ENCODE measurements at places on chromosomes 2 and 18.
A peak's percentile ranks its signal among the peaks of the same experiment; 100 is the strongest.

GRCh38 chr2:61423714-61424113, 47.2 kb downstream of the USP34 start:
- no peak for DNase-seq

GRCh38 chr18:68714366-68714711, 569 bp downstream of the TMX3 start:
- no peak for DNase-seq

DNA sequence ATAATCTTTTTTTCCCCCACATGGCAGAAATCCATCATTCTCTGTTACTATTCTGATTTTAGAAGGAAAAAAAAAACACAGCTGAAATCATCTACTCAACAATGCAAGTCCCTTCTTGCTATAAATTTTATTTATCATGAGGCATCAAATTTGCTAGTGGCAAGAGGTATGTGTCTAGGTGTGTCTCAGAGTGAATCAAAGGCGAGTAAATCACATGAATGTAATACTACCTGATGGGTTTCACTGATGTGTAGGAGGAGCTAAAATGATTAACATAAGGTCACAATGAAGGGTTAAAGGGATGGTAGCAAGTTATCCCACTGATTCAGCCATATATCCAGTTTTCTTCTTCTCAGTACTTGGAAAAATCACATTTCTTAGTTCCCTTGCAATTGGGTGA, 24.5 kb upstream of the PELI1 start:
- DNase-seq: no peak

GRCh38 chr2:217277646-217278398, 418.0 kb upstream of the TNP1 start:
- peak; percentile 81 for DNase-seq

DNA sequence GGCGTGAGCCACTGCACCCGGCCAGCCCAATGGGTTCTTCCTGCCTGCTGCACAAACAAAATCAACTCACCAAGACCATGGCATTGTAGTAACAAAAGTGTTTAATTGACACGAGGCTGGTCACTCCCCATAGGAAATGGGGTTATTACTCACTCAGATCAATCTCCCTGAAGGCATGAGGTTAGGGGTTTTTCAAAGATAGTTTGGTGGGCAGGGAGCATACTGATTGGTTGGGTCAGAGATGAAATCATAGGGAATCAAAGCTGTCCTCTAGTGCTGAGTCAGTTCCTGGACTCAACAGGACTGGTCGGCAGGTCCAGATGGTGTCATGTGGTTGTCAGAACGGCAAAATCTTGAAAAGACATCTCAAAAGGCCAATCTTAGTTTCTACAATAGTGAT, 122.1 kb downstream of the TMEM17 start:
- DNase-seq: no peak

- peak; percentile 73 for DNase-seq
These were observed 37.8 kb upstream of the CCDC150 start for GRCh38 chr2:196601430-196602306.

GRCh38 chr2:239778861-239779558, 246.1 kb downstream of the NDUFA10 start:
- no peak for DNase-seq

GRCh38 chr2:159807183-159808031, 9.4 kb upstream of the CD302 start:
- DNase-seq: peak; percentile 24

DNA sequence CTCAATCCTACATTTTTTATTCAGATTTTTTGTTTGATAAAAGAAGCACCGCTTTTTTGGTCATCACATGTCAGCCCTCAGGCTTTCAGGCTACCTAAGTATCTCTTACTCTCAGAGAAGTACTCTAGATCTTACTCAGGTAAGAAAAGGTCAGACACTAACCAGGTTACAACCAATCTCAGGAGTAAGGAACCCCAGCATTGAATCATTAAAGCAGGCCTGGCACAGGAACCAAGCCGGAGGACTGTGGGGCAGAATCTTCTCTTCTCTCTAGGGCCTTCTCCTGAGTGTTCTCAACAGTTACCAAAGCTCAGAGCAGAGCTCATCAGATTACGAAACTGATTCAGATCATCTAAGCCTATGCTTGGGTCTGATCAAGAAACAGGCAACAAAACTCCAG, 28.2 kb downstream of the RBMS1 start:
- DNase-seq: no peak

DNA sequence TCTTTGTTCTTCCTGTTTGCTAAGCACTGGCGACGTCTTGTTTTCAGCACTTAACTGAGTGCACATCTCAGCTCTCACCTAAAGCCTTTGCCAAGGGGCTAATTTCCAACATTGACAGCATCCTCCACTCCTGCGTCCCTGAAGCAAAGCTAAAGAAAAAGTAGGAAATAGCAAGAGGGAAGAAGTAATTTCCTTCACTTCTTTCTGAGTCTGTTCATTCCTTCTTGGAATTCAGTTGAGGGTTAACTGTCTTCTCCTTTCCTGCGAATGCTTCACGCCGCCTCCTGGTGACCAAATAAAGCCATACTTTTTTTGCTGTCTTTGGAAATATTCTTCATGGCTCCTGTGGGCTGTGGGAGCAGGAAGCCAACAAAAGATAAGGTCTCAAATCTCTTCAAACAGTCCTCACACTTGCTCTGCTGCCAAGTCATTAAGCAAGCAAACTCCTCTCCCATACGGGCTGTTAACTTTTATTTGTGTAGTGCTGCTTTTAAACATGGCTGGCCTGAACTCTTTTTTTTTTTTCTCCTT, 100.9 kb downstream of the DPP10 start:
- DNase-seq: no peak

GRCh38 chr2:152402780-152403759, 68.1 kb downstream of the FMNL2 start:
- DNase-seq: no peak

GRCh38 chr2:133411857-133412256, 156.4 kb downstream of the NCKAP5 start:
- no peak for DNase-seq

GRCh38 chr2:233079473-233079877, 19.3 kb downstream of the INPP5D start:
- no peak for DNase-seq

GRCh38 chr2:217853301-217853881, 149.4 kb downstream of the TNS1 start:
- DNase-seq: no peak

DNA sequence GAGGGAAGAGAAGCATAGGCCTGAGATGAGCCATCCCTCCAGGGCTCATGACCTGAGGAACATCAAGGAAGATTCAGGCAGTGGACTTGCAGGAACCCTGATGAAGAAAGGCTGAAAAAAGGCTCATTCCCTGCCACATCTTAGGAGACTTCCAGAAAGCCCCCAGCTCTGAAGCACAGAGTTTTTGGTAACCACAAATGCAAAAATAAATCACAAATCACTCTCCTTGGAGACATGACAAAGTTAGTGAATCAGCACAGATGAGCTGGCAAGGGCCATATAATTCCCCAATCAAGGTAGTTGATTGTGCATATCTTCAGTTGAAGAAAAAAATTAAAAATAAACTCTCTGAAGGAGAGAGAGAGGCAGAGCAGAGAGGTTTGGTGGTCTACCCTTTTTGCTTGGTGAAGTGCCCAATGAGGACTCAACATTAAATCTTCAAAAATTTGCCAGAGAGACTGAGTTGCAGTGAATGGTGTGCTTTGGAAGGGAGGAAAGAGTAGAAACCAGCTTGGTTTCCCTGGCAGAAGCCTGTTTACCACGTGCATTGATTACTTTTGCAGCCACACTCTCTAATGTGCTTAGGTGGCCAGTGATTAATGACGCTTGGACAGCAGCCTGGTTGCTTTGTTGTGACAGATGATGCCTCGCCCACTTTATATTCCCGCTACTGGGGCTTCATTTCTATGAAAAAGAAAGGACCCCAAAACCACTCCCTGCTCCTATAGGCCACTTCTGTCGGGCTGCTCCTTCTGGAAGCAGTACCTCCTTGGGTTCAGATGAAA, 257.4 kb upstream of the SLC14A2 start:
- DNase-seq: no peak

GRCh38 chr2:196702641-196703040, 63.1 kb downstream of the CCDC150 start:
- peak; percentile 38 for DNase-seq

- no peak for DNase-seq
These were observed 256.5 kb downstream of the TPGS2 start for GRCh38 chr18:36572135-36572856.

GRCh38 chr2:77862120-77862519, 339.9 kb upstream of the LRRTM4 start:
- DNase-seq: no peak

DNA sequence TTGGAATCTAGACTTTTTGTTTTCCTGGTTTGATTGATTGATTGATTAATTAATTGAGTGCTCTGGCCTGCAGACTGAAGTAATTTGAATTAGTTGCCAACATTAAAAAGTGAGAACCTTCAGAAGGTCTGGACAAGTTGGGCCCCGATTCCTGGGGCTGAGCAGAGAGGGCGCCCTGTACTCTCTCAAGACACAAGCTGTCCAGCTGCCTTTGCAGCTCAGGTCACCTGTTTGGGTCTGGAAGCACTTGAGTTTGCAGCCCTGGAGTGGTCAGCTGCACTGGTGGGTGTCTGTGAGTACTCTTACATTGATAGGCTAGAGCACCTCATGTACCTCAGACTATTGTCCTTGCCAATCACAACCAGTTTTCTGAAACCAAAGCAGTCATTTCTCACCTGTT, 22.7 kb upstream of the CELF4 start:
- DNase-seq: no peak

- DNase-seq: no peak
These were observed 419.3 kb downstream of the SPAG16 start for GRCh38 chr2:213703406-213704098.

- no peak for DNase-seq
These were observed 218.1 kb upstream of the TNP1 start for GRCh38 chr2:217077831-217078407.

- DNase-seq: no peak
These were observed 104.7 kb upstream of the FAM117B start for GRCh38 chr2:202530038-202530437.

- DNase-seq: no peak
These were observed 349.4 kb upstream of the POU3F3 start for GRCh38 chr2:104504331-104505073.

- DNase-seq: no peak
These were observed 427.5 kb upstream of the TRIB2 start for GRCh38 chr2:12289120-12289802.

DNA sequence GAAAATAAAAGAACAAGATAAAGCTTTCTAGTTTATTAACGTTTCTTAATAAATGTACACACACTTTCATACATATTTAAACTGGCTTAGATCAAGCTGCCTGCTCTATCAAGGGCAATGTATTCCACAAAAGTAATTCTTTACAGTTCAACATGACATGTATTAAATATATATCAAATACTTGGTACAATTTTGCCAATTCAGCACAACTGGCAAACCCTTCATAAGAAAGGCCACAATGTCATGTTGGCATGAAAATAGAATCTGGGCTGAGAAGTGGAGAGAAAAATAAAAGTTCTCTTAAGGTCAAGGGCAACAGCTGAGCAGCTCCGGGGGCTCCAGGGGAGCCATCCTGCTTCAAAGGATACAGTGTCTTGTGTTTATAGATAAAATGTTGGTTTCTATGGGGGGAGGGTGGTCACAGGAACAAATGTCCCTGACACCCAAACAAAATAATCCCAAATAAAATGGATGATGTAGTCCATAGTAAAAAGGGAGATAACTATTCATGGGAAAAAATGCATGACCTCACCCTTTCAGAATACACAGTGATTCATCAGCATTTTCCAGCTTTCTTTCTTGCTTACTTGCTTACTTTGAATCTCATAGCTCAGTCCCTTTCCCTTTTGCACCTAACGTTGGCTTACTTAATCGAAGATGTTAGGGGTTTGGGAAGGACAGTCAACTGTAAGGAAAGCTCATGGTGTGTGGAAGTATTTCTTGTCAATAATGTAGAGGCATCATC, 494.9 kb downstream of the NYAP2 start:
- DNase-seq: peak; percentile 19

DNA sequence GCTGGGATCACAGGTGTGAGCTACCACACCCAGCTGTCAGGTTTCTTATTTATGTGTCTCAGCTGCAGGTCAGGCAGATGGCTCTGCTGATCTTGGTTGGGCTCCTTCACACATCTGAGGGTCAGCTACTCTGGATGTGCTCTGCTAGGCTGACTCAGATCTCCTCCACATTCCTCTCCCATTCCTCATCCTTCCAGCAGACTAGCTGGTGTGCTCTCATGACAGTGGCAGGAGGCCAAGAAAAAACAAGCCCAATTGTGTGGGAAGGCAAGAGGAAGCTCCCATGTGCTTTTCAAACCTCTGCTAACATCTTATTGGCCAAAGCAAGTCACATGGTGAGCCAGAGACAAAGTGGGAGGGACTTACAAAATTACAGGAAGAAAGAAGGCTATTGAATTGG, 11.7 kb upstream of the MSH6 start:
- DNase-seq: peak; percentile 79

- DNase-seq: no peak
These were observed 150.6 kb downstream of the TMX3 start for GRCh38 chr18:68564351-68564750.

DNA sequence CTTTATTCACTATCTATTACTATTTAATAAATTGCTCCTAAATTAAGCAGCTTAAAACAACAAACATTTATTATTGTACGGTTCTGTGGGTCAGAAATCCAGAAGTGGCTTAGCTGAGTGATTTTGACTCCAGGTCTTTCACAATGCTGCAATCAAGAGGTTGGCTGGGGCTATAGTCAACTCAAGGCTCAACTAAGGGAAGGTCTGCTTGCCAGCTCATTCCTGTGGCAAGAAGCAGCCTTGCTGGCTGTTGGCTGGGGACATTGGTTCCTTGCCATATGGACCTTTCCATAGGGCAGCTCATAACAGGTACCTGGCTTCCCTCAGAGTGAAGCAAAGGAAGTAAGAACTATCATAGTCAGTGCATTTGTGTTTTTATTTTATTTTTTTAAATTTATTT, 5.0 kb upstream of the MRPL19 start:
- no peak for DNase-seq

DNA sequence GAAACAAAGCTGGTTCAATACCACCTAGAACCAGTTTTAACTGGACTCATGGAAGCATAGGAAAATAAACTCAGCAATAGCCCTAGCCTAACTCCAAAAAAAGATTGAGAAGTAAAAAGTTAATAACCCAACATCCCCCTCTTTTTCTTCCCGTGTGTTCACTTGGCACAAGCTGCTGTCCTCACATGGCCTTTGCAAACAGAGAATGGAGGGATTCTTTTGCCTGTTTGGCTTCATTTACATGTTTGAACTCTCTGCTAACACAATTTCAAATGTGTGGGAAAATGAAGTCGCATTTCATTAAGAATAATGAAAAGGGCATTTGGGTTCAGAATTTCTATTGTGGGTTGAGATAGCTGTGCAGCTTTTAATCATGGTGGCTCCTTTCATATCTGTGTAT, 589.2 kb upstream of the LRRTM1 start:
- no peak for DNase-seq

DNA sequence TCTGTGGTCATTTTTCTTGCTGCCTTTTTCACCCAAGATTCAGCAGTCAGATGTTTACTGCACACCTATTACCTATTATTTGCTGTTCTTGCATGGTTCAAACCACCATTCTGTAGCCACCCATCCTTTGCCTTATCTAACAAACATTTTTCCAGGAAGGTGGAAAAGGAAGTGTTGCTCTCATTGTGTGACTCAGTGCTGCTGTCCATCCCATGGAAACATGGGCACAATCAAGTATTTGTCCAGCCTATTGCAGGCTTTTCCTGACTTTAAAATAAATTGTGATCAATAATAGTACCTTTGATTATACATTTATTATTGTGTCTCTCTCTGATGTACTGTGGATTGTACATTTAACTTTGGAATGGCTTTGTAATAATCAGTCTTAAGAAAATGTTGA, 53.2 kb downstream of the USP14 start:
- DNase-seq: no peak
